Right renal cortex interstitium (tissue), 3 donors: ENCODE measurements at places on chromosomes 6 and 20.

DNA sequence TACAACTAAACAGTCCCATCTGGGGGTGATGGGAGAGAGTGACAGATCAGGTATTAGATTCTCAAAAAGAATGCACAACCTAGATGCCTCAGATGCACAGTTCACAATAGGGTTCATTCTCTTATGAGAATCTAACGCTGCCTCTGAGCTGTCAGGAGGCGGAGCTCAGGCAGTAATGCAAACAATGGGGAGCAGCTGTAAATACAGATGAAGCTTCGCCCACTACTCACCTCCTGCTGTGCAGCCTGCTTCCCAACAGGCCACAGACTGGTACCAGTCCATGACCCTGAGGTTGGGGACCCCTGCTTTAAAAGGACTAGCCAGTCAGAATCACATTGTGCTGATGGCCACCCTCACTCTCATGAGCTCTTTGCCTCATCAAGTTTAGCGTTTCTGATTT is 247.0 kb upstream of the KCNQ5 start:
- DNase-seq, result no peak

GRCh38 chr20:4800676-4801449 is 79.2 kb downstream of the PRND start:
- DNase-seq, result no peak

DNA sequence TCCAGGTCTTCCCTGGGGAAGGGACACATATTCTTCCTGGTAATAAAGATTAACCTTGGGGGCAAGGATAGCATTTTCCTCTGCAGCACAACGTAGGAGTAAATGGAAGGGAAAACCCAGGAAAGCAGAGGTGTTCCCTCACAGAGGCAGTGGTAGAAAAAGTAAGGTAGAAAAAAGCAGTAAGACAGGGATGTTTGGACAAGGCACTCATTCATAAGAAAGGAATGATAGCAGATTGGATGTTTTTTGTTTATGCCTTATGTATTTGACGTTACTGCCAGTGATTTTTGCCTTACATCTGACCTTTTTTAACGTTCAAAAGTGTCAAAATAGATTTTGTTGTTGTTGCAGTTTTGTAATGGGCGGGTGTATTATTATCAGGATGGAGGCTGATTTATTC is 395.0 kb downstream of the CDKAL1 start:
- no peak for DNase-seq

- no peak for DNase-seq
These were observed 29.1 kb downstream of the CPNE5 start for GRCh38 chr6:36809941-36810803.

DNA sequence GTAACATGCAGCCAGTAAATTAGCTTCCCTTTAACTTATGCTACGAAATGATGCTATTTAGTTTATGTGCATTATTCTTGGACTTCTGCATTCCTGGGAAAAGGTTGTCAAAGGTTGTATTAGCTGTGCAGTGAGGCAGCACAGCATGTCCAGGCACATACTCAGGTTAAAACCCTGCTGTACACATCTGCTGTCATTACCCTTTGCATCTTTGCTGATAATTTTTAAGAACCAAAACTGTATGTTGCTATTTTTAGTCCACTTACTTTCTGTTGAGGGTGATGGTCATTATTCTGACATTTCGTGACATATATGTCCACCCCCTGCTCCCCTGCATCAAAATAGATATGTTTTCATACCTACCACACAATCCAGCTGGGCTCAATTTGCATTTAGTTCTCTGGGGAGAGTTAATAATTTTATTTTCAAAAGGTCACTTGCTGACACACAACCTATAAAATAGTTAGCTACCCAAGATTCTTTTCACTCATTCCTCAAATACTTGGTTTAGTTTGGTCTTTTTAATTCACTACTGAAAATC is 142.5 kb upstream of the SPACA1 start:
- no peak for DNase-seq
